Esophagus squamous epithelium (tissue), 5 donors: ENCODE measurements at places on chromosomes 7 and 10.

GRCh38 chr7:22127835-22128527 lies 182.3 kb upstream of the CDCA7L start:
- DNase-seq = no peak

- DNase-seq = no peak
These were observed 264.1 kb downstream of the PHF14 start for GRCh38 chr7:11237742-11238141.

GRCh38 chr7:43926798-43927123 lies 525 bp downstream of the UBE2D4 start:
- DNase-seq = no peak

GRCh38 chr10:118392761-118393160 lies 50.6 kb upstream of the FAM204A start:
- DNase-seq = no peak

DNA sequence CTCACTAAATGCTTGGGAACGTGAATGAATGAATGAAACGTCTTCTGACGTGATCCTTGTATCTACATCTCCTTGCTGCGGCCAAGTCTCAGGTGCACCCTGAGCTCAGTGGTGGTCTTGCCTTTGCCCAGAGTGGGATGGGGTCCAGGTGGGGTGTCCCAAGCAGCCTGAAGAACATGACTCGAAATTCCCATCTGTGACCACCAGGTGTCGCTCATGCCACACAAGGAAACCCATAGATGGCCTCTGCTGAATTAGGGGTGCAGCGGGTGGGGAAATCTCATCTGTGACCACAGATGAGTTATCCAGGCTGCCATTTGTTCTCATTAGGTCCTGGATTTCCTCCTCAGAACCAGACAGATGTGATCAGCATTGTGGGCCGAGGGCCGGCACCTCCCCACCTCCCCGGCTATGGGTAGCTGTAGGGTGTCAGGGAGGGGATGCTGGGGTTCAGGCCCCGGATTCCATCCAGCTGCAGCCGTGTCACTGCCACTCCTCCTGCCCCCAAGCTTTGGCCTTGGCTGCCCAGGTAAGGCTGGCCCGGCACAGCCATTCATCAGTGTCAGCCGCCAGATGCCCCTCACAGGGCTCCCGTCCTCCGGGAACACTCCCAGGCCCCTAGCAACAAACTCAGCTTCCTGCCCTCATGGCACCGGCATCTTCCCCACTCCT lies 21.0 kb upstream of the GNA12 start:
- no peak for DNase-seq

DNA sequence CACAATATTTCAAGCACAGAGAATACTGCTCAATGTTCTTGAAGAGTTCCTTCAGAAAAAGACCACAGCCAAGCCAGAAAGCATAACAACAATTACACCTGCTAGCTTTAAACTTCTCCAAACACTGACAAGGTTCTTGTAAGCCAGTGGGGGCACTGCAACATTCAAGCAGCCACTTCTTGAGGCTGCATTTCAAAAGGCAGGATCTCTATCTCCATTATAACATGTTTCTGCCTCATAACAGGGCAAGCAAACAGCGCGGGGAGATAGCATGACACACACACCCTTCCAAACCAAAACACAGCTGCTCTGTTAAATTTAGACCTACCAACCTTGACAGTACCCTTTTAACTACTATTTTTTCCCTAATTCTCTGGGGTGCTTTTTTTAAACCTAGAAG lies 30.8 kb downstream of the CHCHD3 start:
- DNase-seq = no peak

DNA sequence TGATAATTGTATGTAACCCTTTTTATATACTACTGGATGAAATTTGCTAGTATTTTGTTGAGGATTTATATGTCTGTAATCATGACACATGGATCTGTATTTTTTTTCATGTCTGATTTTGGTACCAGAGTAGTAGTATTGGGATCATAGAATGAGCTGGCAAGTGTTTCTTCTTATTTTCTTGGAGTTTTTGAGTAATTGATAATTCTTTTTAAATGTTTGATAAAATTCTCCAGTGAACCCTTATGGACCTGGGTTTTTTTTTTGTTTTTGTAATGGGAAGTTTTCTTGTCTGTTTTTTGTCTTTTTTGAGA lies 28.4 kb downstream of the ZNF33A start:
- DNase-seq = no peak
